ENCODE measurements at places on chromosomes 3 and 15.

DNA sequence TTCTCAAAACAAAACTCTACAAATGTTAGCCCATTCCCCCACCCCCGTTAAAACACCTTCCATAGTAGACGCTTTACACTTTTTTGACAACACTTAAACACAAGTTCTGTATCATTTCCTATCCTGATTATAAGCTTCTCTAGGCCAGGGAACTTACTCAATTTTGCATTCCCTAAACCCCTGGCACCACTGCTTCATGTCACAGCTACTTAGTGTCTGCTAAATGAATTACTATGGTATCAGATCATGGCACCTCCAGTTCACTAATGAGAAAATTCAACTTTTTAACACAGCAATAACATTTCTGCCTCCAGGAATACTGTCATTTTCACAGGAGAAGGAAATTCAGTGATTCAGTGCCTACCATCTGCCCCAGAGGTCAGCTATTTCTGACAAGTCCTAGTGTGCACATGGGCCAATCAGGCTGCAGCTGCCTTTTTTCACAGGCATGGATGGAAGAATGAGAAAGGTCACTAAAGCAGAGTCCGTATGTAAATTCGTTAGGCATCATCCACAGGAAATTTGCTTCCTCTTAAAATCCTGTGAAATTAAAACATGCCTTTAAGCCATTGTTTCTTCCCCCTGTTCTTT lies 18.5 kb downstream of the SFMBT1 start:
- no peak for DNase-seq

GRCh38 chr3:98701071-98701675 lies 62.0 kb upstream of the ST3GAL6 start:
- no peak for DNase-seq

GRCh38 chr3:183008303-183008702 lies 28.0 kb upstream of the DCUN1D1 start:
- no peak for DNase-seq

- DNase-seq, result no peak
Observed at GRCh38 chr3:197212290-197212689, 86.1 kb downstream of the DLG1 start.

- no peak for DNase-seq
Observed at GRCh38 chr3:138400651-138401070, 33.8 kb upstream of the ESYT3 start.

DNA sequence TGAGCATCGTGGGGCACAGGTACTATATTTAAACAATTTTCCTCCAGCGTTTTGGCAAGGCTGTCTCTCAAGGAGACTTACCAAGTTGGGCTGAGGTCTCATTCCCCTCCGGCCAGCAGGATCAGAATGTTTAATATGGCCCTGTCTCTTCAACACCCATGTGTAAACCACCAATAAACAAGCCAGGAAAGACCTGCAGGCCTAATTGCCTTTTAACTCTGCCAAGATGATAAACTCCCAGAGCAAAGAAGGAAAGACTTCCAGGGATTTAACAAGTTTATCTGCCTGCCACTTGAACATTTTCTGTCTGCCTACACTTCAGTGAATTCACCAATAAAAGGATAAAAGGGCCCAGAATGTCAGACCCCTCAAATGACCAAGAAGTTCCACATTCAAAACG lies 130.3 kb upstream of the WNT5A start:
- no peak for DNase-seq

- DNase-seq, result peak; percentile 65
Observed at GRCh38 chr3:169327546-169328356, 335.8 kb downstream of the MECOM start.

DNA sequence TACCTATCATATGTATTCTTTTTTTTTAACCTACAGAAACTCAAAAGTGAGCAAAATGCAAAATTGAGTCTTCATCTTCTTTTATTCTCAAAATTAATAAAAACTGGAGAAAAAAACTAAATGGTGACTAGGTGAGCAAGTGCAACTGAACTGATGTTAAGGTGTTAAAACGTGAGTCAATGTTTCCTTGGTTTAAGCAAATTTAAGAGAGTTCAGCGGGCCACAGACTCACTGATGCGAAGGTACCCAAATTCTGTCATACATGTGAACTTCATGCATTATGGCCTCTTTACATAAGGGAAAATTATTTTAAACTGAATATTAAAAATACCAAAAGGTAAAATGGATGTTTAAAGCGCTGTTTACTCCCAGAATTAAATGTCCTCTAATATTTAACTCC lies 206.6 kb downstream of the FOXP1 start:
- DNase-seq, result no peak

DNA sequence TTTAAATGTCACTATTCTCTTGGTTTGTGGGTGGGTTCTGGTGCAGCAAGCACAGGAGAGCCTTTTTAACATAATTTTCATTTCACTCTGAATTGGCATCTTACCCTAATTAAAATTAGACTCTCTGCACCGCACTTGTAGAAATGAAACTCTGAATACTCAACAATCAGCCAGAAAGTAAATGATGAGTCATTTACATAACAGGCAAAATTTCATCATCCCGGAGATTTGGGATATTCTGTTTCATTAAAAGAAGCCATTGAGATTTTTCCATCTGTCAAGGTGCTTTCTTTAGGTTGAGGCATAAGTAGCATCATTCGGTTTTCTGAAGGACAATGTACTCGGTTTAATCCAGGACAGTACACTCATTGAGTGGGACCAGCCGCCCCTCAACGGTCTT lies 111.0 kb downstream of the RFTN1 start:
- no peak for DNase-seq

- DNase-seq, result no peak
Observed at GRCh38 chr3:72149645-72150300, 364.8 kb upstream of the PROK2 start.

DNA sequence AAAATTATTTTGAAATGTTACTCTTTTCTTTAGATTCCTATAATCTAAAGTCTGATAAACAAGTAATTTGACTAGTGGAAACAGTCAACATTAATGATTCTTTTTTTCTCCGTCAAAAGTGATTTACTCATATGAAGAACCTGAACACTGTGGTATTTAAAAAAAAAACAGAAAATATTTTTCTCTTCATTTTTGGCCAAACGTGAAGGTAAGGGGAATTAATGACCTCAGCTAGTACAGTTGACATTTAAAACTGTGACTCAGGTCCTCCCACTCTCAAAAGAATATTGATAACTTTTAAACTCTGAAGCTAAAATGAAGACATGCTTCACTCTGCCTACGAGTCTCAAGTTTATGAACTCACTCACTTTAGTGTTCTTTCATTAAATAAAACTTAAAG lies 34.5 kb downstream of the TIGIT start:
- no peak for DNase-seq
